ENCODE measurements at places on chromosomes 7 and 10.
A peak's percentile ranks its signal among the peaks of the same experiment; 100 is the strongest.

DNA sequence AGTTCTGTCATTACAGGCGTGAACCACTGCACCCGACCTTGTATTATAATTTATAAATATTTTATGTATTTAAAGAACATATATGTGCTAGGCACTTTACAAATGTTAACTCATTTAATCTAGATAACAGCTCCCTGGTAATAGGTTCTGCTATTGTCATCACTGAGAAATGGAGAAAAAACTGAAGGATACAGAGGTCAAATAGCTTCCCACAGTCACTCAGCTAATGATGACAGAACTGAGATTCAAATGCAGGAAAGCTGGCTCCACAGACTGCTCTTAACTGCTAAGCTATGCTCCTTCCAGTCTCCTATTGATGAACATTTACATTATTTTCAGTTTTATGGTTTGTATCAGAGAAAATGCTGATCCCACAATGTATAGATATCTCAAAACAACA is 28.9 kb downstream of the NXPH1 start:
- no peak for DNase-seq

DNA sequence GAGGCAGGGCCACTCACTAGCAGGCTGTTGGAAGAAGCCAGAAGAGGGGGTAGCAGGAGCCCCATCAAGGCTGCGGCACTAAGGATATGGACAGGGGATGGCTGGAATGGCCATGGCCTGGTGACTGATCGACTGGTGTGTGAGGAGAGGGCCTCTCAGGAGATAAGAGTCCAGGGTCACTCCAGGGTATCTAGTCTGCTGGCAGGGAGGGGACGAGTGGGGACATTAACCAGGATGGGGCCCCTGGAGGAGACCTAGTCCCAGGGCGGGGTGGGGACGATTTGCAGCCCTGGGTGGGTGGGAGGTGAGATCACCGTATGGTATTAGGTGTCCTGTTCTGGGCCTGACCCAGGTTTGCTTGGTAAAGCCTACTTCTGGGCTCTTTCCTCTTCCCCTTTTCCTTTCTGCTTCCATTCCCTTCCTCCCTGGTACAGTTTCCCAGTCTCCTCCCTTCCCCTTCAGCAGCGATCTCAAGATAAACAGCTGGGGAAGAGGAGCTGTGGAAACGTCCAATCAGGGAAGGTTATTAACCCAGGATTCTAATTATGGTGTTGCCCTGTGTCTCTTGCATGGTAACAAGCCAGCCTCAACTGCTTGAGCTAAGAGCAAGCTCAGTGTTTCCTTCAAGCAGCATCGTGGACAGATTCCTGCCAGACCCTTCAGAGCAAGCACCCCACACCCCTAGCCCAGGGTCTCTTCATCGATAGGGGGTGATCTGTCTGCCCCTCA is 233.2 kb downstream of the RPS24 start:
- no peak for DNase-seq

DNA sequence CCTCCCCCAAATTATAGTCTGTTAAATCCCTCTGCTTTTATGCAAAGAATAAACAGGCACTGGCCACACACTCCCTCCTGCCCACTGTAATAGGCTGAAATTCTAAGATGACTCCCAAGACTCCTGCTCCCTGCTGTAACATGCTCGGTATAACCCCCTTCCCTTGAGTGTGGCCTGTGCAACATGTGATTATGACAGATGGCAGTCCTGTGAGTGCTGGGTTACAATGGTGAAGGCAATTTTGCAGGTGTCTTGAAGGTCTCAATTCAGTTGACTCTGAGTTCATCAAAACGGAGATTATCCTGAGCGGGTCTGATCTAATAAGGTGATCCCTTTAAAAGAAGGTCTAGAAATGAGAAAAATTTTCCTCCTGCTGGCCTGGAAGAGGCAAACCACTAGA is 55.9 kb downstream of the CREB3L2 start:
- DNase-seq: no peak

- no peak for DNase-seq
Observed at GRCh38 chr10:62147425-62147824, 121.2 kb downstream of the RTKN2 start.

DNA sequence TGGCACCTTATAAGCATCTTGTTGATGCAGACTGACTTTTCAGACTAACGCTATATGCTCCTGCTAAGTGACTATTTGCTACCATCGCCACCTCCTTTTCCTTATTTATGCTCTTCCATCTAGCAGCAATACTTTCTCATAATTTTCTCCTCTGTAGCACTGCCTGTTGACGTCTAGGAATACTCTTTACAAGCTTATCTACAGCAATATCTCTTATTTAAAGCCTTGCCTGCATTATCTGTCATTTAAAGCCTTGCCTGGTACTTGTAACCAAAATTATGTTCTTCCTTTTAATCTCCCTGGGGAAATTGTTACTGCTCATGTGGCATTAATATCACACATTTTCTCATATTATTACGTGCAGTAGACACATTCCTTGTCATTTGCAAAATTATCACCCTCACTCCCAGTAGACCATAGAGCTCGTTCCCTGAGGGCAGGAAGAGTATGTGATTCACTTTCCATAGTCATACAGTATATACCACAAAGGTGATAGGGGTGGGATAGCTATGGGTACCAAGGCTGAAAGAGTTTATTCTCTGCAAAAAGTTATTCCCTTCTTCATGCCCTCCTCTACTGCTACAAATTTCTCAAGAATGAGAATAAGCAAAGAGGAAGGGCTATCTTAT is 359.7 kb upstream of the PCDH15 start:
- DNase-seq: no peak

GRCh38 chr10:124992462-124993344 is 50.8 kb downstream of the ZRANB1 start:
- peak; percentile 89 for DNase-seq

GRCh38 chr7:69067397-69067796 is 530.9 kb upstream of the AUTS2 start:
- DNase-seq: no peak

DNA sequence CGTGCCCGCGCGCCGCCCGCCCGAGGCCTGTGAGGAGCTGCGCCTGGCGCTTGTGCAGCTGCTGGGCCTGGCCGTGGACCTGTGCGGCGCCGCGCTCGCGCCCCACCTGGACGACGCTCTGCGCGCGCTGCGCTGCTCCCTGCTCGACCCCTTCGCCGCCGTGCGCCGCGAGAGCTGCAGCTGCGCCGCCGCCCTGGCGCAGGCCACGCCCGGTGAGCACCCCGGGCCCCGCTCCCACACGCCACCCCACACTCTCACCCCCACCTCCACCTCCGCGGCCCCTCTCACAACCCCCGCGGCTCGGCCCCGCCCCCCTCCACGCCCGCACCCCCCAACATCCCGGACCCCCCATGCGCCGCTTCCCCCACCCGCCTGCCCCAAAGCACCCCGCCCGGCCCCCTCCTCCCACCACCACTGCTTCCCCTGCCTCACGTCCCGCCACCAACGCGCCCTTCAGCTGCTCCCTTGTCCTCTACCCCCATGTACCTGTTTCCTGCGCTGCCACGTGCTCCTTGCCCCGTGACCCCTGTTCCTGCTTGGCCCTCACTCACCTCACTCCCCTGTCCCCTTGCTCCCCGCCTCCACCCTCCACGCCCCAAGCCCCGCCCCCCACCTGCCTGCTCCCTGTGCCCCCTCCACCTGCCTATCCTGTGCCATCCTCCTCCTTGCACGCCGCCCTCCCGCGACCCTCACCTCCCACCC is at the start of gene PRKAR1B:
PRKAR1B (minus strand) TSS at position 178 of the 702 bp plus-strand sequence. CDS start 15,776 bp downstream, outside the sequence.
- no peak for DNase-seq

- no peak for DNase-seq
Observed at GRCh38 chr7:103129702-103130549, 19.0 kb downstream of the NAPEPLD start.

- no peak for DNase-seq
Observed at GRCh38 chr7:69843653-69844052, 245.4 kb downstream of the AUTS2 start.

DNA sequence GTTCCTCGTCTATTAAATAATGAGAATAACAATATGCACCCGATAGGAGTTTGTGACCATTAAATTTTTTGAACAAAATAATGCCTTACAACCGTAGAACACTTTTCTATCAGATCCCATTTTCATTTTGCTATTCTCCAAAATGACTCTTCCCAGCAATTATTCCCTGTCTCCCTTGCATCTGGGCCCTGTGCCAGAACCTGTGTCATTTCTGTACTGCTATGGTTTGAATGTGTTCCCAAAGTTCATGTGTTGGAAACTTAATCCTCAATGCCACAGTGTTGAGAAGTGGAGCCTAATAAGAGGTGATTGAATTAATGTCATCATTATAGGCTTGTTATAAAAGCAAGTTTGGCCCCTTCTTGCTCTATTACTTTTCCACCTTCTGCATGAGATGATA is 33.2 kb upstream of the SMNDC1 start:
- no peak for DNase-seq

DNA sequence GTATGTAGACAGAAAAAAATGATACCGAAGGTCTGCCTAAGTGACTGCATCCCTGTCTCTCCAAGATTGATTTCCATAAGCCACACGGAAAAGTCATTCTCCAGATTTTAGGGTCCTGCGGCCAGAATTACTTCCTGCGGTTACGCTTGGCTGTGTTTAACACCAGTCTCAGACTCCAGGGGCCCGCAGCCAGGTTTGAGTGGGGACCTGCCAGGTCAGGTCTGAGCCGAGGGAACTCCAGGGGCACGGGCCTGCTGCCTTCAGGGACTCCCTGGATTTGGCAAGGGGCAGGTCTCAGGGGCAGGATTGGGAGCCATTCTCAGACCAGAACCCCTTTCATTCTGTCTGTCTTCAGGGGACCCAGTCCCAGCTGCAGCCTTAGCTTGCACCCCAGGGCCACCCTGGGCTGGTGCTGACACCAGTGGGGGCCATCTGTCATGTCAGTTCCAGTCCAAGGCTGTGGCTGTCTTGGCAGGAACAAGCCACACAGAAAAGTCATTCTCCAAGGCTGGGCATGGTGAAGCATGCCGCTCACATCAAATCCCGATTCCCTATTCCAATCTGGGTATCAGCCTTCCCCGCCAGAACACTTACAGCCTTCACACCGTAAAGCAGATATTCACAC is 39.0 kb downstream of the TMEM120A start:
- DNase-seq: no peak

DNA sequence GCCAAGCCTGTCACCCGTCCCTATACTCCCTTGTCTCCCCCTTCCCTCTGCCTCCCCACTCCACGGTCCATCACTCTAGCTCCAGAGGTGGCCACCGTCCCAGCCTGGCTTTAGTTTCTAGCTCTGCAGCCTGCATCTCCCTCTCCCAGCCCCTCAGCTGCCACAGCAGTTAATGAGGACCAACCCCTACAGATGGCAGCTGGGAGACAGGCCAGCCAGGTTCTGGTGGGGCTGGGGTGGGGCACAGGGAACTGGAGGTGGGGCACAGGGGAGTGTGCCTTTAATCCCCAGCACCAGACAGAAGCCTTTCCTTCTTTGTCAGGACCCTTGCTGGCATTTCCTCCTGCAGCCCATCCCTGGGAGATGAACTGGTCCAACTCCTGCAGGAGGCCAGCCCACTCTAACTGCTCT is 21.1 kb downstream of the UNC5B start:
- DNase-seq: no peak

DNA sequence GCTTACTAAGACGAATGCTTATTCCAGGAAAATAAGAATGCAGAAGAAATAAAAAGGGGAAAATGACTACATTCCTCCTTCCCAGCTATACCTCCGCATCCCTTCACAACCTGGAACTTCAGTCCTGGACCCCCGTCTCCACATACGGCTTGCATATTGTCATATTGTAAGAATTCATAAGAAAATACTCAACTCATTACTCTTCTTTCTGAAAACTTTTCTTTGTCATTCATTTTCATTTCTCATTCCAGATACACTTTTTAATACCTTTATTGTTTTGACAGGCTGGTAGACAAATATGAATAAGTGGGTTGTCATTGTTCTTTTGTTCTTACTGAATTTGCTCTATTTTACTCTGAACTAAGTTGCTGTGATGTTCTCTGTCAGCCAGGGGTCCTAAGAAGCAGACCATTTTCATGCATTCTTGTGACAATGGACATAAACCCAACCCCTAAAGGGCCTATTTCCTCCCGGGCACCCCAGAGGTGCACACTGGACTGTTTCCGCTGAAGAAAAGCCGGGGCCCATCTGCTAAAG is 23.3 kb upstream of the SFTPA2 start:
- DNase-seq: no peak

DNA sequence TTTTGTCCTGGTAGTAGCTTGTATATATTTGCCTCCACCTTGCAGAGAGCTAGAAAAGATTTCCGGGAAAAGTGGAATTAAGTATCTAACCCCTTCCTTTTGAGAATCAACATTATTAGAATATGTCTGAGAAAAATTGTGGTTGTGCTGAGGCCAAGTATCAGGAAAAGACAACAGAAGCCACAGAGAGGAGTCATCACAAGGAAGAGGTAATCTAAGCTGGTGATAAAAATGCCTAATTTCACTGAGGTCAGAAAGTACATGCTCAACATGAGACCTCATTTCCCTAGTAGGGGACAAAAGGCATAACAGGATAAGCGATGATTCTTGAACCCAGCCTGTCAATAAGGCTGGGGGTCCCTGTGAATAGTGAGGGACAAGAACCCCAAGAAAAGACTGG is 97.0 kb upstream of the PDE1C start:
- no peak for DNase-seq

DNA sequence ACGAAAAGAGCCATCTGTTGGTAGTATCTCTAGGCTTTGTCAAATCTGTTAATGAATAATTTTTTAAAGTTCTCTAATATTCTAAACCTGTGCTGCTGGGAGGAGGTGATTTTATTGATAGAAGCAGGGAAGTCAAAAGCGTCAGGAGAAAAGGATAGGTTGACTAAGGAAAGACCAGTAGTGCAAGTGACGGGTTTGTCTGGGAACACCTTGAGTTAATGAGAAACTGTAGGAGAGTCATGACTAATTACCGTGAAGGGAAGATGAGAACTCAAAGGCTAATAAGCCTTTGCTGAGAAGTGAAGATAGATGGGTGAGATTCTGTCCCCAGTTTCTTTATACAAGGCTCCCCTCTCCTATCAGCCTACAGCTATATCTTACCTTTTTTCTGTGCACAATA is 5.0 kb upstream of the PDK4 start:
- DNase-seq: no peak

GRCh38 chr10:44576702-44577191 is 191.8 kb upstream of the CXCL12 start:
- peak; percentile 41 for DNase-seq

DNA sequence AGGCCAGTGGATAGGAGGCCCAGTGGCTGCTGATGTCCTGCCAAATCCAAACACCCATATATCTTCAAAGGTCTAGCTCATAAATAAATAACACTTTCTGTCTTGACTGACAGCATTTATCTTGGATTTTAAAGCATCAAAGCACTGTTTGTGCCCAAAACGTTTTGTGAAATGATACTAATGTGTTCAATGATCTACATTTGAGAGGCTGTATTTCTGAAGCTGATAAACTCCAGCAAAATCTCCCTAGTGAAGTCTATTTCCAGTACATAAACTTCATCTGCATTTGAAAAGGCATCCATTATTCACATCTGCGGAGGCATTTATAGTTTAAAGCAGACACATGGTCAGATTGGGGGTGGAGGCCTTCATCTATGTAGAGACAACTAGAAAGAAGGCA is 276.3 kb downstream of the HPSE2 start:
- DNase-seq: no peak

DNA sequence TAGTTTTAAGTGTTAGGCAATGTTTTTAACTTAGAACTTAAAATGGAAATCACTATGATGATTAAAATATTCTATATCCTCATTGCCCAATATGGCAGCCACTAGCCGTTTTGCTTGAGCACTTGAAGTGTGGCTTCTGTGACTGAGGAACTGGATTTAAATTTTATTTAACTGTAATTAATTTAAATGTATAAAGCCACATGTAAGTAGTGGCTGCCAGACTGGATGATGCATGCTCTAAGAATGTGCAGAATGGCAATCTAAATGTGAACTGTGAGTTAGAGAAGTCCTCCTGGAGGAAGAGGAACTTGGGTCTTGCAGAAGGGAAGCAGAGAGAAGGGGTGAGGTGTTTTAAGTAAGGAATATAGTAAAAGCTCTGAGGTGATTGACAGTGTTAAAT is 451.4 kb downstream of the SUGCT start:
- no peak for DNase-seq
